SIG-M5 (cell line): ENCODE measurements at places on chromosomes 12 and 14.

GRCh38 chr14:66008631-66009030 lies 477.5 kb upstream of the CCDC196 start:
- DNase-seq = no peak

- DNase-seq = no peak
These were observed 151.6 kb downstream of the FOXA1 start for GRCh38 chr14:37443461-37443860.

DNA sequence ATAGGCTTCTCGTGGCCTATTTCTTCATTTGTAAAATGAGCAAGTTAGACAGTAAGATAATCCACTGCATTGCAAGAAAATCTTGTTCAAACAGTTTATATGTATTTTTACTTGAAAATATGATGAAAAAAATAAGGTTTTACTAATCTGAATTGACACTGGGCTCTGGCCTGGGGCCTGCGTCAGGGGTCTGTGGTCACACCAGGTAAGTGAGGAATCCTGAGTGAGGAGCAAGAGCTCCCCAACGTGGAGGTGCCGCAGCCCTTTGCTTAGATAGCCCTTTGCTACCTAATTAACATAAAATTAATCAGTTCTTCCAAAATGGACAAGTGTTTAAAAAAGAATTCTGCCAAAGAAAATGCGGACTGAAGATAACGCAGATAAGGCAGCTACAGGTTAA lies 39.1 kb upstream of the STAB2 start:
- no peak for DNase-seq

GRCh38 chr14:77623201-77623600 lies 6.8 kb upstream of the SPTLC2 start:
- no peak for DNase-seq

DNA sequence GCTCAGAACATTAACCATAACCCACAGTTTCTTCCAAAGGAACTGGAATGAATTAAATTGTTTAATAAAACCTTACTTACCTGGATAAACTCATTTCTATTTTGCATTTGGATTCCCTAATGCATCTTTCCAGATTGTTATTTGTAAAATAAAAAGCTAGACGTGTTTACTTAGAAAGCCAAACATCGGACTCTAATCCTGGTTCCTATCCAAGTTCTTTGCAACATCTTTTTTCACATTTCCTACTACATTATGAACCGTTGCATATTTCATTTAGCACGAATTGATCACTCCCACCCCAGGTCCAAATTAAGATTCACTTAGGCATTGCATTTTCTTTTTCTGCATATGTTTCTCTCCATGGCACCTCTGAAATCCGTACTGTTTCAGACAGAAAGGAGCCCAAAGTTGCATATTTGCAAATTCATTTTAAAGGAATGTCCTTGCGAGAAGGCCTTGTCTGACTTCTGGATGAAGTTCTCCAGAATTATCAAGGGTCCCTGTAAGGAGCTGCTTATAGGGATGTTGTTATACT lies 164.4 kb upstream of the GSC start:
- no peak for DNase-seq

GRCh38 chr12:105822131-105823105 lies 316.3 kb downstream of the NUAK1 start:
- DNase-seq = no peak

GRCh38 chr12:41794336-41794735 lies 350.3 kb downstream of the GXYLT1 start:
- no peak for DNase-seq

DNA sequence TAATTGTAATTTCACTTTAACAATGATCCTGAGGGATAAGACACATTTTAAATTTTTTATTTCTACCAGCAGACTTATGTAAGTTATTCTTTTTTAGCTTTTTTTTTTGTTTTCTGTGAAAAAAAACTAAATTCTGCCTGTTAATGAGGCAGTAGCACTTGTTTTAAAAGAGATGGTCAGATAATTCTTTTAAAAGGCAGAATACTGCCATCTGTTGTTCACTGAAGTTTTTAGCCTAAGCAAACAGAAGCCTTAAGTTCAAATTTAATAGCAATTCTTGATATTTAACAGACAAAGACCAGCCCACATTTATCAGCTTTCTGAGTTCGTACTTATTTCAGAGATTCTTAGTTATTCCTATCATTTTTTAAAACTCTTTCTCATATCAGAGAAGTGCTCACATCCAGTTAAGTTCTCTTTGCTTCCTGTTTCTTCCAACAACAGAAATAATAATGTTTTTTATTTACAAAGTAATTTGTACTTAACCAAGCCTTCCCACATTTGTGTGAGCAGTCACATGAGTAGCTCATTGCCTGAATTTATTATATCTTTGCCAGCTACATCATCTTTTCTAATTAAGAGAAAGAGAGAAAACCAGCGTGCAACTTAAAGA lies 93.4 kb upstream of the SLCO1C1 start:
- no peak for DNase-seq

- no peak for DNase-seq
These were observed 162.4 kb downstream of the C12orf75 start for GRCh38 chr12:105492591-105493545.

DNA sequence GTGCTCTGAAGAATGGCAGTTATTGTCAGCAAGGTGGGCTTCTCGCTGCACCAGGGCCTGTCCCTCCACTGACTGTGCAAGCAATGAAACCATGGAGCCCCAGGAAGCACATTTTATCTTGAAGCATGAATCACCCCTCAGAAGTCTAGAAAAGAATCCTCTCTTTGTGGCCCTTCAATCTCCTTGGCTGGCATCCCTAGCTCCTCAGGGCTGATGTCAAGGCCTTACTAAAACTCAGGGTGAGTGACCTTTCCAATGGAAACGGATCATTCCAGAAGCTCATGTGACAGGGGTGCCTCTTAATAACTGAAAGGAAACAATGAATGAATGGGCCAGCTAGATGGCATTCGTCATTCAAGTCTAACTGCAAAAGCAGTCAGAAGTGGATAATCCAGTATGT lies 22.3 kb upstream of the PLEKHH1 start:
- DNase-seq = no peak
